Activated CD4-positive, alpha-beta T cell treated with anti-CD3 and anti-CD28 coated beads, Interleukin-2, Interleukin-4, amounts not matched to agents 100 ng/mL and 50 ng/mL, durations not matched to agents 16 hours and 8 hours (primary cell): ENCODE measurements at places on chromosomes 2 and 18.

- DNase-seq = no peak
Observed at GRCh38 chr2:230677201-230677946, 35.3 kb upstream of the CAB39 start.

GRCh38 chr18:48612511-48612910 is 73.7 kb downstream of the CTIF start:
- DNase-seq = no peak

DNA sequence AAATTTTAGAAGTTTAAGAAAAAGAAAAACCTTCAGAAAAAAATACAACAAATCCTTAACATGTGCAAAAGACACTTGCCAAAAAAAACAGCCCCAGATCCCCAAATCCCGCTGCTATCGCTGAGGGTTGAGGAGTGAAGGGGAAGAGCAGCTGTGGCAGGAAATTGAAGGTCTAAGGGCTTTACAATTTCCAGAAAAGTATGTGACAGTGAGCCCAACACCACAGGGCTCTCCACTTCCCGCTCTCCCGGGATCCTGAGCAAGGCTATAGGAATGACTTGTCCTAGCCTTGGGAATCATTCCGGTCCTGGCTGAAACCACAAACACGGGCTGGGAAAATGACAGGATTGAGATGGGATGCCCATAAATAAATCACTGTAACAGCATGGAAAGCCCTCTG is 191.4 kb downstream of the TMEM163 start:
- DNase-seq = no peak

- no peak for DNase-seq
Observed at GRCh38 chr2:47631792-47632398, 151.1 kb upstream of the MSH6 start.

DNA sequence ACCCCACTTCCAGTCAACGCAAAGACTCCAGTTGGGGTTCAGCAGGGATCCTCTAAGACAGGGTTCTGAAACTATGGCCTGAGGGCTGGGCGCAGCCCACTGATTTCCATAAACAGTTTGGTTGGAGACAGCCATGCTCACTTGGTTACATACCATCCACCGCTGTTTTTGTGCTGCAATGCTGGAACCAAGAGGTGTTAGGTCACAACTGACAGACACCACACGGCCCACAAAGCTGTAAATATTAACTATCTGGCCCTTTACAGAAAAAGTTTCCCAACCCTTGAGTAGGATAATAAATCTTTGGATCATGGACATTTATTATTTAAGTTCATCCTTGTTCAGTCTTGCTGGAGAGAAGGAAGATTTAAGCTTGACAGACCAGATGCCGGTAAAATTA is 8.4 kb upstream of the CD226 start:
- DNase-seq = no peak

DNA sequence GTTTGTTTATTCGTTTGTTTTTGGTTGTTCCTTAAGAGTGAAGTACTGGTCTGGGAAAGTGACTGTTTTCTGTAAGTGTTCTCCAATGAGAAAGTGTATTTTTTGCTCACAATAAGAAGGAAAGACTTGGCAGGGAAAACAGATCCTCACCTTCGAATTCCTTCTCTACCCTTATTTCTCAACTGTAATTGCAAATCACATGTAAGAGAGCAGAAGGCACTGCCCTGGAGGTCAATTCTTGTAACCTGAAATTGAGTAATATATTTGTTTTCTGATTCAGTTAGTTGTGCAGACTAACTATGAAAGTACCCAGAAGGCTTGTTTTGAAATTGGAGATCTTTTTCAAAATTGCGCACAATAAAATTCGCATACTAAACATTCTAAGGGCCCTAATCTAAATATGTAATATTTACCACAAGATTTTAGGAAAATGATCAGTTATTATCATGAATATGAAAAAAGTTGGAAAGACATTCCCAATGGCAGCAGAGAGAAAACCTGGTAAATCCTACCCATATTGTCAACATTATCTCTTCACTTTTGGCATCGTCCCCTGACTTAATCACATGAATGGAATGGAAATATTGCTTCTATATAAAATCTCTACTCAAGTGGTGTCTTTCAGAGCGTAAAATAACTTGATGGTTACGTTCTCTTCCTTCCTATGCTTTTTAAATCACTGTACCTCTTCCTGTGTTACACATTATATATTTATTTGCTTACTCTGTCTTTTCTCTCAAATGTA is 24.1 kb downstream of the TFPI start:
- no peak for DNase-seq

GRCh38 chr2:37688771-37689468 is 17.5 kb upstream of the CDC42EP3 start:
- DNase-seq = no peak

GRCh38 chr2:45936623-45936979 is 285.1 kb downstream of the PRKCE start:
- DNase-seq = no peak

DNA sequence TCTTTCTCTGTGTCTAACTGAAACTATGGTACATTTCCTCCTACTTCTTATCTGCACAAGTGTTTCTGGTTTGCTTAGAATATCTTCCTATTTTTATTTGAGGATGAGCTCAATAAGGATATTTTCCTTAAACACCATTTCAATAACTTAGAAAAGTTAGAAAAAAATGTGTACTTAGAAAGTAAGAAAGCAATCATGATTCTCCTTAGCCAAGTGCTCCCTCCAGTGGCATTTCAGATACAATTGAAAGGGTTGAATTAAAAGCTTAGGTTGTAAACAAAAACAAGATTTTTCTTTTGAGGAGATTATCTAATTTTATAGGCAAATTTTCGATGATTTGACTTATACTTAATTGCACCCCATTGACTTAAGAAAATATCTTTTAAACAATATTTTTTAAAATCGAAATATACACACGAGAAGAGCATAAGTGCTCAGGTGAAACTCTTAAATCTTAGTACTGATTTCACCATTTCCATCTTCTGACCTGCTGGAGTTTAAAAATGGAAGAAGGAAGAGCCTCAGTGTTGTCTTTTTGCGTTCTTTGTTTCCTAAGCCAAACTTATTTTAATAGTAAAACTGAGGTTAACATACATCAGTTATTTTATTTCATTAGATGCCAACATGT is 26.9 kb downstream of the C18orf63 start:
- DNase-seq = peak; percentile 32

DNA sequence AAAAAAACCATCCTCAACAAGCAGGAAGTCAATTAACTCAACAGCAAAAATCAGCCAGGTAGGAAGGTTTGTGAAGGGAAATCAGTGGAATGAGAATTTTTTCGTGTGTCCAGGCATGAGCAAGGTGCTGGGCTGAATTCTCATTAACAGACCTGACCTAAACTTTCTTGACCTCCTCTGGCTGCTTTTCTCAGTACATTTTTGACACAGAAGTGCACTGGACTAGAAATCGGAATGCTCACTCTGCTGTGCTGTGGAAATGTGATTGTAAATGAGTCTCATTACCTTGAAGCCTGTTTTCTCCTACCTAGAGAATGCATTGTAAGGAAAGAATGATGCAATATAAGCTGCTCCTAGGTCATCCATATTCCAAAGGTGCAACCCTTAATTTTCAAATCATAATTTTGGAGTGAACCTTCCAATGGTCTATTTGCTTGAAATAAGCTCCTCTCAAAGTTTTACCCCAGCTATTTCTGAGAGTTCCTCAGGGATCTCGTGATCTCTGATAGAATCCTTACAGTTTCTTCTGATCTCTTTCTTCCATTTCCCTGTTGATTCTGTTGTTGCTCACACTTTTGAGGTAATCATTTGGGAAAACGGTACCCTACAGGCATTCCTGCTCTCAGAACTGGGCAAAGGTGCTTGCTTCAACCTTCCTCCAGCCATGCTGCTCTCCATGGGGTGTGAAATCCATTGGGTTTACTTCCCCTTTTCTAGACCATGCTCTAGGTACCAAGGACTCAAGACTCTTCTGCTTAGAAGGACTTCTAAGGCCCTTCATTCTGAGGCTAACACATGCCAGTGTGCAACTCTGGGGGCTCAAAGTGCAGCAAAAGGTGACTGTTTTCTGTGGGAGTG is 104.9 kb upstream of the ITPRID2 start:
- no peak for DNase-seq

- DNase-seq = no peak
Observed at GRCh38 chr2:209988010-209988409, 14.4 kb upstream of the RPE start.

GRCh38 chr2:102735416-102736109 is 26.3 kb upstream of the TMEM182 start:
- DNase-seq = no peak

DNA sequence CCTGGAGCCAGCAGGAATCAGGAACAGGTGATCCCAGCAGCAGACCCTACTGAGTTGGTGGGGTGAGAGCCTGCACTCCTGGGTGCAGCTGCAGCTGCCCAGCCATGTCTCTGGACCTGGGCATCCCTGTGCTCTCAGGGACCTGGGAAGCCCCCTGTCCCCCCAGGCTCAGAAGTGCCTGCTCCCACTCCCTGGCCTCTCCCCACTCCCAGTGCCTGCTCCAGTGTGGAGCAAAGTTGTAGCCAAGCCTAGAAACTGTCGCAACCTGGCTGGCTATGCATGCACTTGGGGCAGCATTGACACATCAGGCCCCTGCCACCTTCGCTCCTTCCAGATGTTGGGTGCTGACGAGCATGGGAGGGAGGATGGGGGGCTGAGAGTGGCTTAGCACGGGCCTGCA is 1124.7 kb upstream of the ACVR2A start:
- DNase-seq = no peak

DNA sequence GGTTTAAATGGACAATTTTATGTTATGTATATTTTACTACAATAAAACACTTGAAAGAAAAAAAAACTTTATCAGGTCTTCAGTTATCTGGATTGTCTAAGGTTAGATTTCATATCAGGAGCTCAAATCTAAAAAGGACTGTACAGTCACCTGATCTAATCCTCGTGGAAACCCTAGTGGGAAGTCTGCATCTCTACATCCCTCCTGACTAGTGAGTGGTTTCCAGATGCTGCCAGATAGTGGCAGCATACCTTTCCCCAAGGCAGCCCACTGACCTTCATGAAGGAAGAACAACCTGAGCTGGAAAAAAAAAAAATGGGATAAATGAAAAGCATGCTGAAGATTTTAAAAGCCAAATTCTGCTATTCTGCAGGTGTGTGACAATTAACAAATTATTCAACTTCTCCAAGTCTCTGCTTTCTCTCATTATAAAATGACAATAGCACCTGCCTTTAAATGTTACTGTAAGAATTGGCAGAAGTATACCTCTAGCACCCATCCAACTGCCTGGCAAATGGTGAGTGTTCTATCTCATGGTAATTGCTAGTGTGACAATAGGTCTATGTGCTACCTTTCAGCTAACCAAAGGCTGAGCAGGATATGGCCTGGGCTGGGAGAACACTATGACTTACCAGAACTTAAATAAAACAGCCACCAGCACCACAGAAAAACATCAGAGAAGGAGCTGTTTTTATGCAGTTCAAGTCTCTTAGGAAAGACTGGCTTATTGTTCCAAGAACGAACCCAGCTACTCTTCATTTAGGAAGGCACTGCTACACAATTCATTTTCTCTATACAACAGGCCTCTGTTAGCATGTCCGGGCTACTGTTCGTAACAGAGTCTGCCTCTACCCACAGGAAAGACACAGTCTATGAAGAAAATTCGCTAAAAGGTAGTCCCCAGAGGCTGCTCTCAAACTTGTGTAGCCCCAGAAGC is 8.6 kb downstream of the CLASP1 start:
- no peak for DNase-seq

GRCh38 chr2:145860083-145860482 is 1340.2 kb upstream of the ZEB2 start:
- DNase-seq = no peak

DNA sequence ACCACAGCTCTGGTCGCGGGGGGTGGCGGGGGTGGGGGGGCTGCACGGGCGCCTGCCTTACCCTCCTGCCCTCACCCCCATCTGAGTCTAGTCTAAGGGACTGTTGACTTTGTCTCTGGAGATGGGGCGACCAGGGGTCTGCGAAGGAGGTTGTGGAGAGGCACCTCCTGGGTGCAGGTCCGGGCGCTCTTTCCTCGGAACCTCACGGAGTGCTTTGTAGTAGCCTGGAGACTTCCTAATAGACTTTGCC is 141.3 kb downstream of the MEIS1 start:
- DNase-seq = no peak

DNA sequence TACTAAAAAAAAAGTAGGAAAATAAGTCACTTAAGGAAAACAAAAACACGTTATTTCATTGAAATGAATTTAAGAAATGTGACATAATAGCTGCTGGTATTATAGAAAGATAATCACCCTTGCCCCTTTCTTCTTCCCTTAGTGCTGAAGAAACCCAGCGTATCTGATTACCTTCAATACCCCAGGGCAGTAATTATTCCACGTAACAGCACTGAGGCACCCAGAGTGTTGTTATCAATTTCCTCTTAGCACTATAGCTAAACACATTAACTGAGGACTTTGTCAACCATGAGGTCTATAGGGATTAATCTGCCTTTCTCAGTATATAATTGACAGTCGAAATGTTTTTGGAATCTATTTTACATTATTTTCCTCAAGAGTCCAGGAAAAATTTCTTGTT is 180.0 kb upstream of the NXPH2 start:
- no peak for DNase-seq

DNA sequence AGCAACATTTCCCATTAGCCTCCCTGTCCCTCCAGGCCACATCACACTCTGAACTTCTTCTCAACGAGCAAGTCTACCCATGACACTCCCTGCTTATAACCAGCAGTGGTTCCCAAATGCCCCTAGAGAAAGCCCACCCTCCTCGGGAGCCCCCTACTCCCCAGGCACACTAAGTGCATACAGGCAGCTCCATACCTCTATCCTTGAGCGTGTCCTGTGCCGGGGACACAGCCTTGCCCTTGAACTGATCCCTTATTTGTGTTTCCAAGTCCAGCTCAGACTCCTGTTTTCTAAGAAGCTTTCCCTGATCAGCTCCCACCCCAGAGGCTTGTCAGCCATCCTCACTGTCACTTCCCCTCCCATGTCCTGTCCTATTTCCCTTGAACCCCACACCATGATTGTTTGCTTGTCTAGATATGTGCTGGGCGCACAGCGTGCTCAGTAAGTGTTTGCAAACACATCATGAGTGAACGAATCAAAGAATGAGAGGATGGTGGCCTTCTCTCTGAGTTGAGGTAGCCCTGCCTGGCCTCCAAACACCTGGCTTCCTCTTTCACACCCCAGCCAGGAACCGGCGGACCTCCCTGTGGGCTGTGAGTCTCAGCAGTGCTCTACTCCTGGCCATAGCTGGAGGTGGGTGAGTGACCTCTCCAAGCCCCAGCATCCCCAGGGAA is 2.1 kb downstream of the TEX51 start:
- no peak for DNase-seq

- no peak for DNase-seq
Observed at GRCh38 chr18:25300492-25300891, 51.5 kb downstream of the ZNF521 start.

DNA sequence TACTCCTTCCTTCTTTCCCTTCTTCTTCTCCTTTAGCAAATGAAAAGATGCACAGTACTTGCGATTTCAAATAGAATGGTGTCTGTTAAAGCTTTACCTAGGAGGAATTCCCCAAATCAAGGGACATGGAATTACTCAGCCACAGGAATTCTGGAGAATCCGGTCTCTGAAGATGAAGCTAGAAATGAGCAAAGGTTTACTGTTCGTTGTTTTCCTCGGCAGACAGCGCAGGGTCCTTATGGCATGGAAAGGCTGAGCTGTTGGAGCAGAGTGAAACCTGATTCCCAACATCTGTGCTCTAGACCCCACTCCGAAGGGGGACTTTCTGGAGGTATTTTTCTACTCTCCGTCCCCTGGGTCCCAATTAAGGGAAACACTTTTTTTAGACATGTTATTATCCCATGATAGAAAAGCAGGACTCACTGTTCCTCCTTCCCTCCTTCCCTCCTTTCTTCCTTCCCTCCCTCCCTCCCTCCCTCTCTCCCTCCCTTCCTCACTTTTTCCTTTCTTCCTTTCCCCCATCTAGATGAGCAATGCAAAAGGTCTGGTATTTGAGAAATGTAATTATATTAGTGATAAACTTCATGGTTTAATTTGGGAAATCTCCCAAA is 47.1 kb downstream of the CDCA7 start:
- no peak for DNase-seq
